Stimulated activated CD4-positive, alpha-beta T cell treated with anti-CD3 and anti-CD28 coated beads, Interleukin-4, amount 100 ng/mL, for 4 hours (primary cell): ENCODE measurements at places on chromosomes 7 and 10.

GRCh38 chr7:140078392-140078791 lies 15.6 kb upstream of the PARP12 start:
- DNase-seq: no peak

- no peak for DNase-seq
Observed at GRCh38 chr7:650339-651031, 76.0 kb upstream of the DNAAF5 start.

DNA sequence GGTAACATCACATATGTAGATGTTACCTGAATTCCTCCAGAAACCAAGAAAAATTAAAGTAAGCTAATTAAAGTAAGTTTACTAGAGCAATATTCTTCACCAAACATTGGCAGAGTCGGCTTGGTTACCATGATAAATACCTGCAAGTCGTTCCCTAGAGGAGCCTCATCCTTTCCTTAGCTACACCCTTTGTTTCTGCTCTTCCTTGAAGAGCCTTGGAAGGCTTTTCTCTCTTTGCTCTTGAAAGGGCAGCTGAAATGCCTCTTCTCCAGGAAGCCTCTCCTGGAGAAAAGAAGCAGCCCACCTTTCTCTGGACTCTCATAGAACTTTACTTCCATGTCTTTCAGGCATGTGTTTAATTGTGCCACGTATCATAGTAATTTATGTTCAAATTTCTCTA lies 34.9 kb upstream of the CALD1 start:
- no peak for DNase-seq

DNA sequence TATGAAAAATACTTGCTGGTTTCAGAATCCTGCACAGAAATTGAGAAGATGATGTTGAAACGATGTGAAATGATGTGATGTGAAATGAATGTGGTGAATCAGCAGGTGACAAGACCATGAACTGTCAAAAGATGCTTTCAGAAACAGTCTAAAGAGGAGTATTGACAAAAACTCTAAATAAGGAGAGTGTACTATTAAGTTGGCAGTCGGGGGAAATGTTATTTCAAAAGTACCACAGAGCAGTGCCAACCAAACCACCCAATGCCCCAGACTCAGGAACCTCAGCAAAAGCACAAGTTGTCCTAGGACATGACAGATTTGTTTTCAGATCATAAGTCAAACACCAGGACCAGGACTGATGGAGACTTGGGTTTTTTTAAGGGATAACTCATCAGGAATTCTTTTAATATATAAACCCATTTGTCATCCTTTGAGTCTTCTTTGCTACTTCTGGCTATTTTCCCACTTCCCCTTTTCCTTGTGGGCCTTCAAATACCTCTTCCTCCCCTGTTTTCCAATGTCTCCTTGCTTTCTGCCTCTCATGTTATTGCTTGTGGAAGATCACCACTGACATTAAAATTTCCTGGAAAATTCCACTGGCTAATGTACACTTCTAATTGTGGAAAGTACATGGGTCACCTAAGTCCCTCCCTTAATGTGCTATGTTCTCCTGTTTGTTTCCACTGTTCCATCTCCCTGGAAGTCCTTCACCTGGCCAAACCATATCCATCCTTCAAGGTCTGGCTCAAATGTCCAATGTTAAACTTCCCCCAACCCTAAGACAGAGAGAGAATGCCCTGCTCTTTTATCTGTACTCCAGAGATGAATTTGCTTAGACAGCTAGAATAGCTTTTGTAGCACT lies 10.2 kb upstream of the PPP1R3C start:
- no peak for DNase-seq

DNA sequence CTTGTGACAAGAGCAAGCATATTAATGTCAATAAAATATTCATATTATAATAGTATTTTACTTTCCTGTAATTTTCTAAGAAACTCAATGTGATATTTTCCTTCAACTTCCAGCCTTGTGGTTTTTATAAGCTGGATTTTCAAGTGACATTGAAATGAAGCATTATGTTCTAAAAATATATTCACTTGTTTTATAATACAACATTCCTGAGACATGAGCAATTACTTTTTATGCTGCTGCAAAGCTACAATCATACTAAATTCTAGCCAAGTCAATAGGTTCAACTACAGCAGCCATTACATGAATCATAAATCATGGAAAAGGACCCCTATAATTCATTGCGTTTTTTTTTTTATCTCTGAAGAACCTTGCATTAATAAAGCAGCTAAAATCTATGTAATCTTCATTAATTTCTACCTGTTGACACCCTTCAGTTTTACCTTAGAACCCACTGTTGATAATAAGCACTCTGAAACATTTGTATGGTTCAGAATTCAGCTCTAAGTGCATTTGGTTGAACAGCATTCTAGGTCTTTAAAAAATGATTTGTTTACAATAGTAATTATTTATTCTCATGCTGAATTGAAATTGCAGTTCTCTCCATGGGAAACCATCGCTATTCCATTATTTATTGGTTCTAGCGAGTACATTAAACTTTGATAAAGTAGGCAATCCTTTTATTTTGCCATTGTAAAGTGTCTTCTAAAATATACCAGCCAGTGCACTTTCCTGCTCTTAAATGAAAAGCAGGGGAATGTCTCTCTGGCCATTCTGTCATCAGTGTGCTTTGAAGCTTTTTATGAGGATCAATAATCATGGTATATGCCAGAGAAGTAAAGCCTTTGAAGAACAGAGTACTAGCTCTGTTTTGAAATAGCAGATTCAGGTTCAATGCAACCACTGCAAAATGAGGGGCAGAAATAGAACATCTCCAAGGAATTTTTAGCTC lies 132.6 kb downstream of the GNAT3 start:
- DNase-seq: no peak

DNA sequence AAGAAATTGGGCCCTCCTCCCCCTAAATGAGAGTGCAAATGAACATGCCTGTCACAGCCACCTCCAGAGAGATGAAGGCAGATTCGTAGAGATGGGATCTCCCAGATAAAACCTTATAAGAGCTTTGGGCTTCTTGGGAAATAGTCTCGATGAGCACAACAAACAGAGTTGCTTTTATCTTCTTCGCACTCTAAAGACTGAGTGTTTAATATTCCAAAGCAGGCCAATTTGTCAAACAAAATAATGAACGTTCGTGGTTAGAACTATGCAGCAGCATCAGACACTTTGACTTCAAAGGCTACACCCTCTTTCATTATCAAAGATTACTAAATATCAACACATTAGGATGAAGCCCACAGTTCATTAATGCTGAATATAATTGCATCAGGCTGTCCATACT lies 256.2 kb downstream of the SKIDA1 start:
- DNase-seq: no peak

GRCh38 chr7:47473499-47474210 lies 108.3 kb downstream of the TNS3 start:
- DNase-seq: no peak

DNA sequence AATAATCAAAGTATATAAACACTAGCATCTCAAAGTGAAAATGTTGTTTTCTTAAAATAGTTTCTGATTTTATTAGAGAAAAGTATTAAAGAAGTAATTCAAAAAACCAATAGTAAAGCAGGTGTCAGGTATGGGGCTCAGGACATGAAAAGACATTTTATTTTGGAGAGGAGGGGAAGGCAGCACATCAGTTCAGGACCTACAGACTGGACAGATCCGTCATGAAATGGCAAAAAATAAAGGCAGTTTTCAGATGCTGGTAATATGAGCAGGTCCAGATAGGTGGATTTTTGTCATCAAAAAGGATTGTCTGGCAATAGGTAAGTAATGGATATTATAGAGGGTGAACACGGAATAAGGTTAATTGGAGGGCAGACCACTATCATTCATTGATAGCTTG lies 49.0 kb downstream of the GRM3 start:
- no peak for DNase-seq

- no peak for DNase-seq
Observed at GRCh38 chr10:79249186-79250121, 97.8 kb upstream of the PPIF start.

DNA sequence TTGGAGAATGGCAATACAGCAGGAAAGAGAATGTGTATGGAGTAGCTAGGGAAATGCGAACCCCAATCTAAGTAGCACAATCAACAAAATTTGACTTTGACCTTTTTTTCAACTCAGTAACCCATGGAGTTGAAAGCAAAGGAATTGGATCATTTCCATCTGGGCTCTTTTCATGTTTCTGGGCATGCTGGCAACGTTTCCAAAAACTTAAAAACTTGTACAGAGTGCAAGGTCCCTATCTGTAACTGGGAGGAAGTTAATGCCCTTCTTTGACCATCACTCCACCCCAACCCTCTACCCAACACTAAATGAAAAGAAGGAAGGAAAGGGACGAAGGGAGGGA lies 1.3 kb upstream of the HIBADH start:
- DNase-seq: no peak

DNA sequence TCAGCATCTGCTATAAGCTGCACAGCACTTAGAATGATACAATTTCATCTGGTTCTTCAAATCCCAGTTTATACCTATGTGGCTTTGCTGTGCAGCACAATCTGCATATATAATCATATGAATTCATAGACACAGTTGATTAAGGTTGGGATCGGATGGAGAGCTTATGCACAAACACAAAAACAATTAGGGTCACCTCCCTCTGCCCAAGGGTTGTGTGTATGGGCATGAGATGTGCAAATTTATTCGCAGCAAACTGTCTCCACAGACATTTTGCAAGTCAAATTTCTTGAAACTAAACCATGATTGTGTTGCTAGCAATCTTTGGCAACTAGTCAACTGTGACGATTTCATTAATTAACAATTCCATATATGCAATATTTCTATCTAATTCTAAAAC lies 955.7 kb downstream of the SORCS3 start:
- no peak for DNase-seq

GRCh38 chr10:13091801-13092200 lies 8.2 kb upstream of the OPTN start:
- DNase-seq: no peak
